Left renal cortex interstitium (tissue), 4 donors: ENCODE measurements at places on chromosomes 2 and 18. TPM values are rescaled to one million over a fixed set of nuclear protein-coding genes. Genes with fewer than 3 reads are reported as not detected.

DNA sequence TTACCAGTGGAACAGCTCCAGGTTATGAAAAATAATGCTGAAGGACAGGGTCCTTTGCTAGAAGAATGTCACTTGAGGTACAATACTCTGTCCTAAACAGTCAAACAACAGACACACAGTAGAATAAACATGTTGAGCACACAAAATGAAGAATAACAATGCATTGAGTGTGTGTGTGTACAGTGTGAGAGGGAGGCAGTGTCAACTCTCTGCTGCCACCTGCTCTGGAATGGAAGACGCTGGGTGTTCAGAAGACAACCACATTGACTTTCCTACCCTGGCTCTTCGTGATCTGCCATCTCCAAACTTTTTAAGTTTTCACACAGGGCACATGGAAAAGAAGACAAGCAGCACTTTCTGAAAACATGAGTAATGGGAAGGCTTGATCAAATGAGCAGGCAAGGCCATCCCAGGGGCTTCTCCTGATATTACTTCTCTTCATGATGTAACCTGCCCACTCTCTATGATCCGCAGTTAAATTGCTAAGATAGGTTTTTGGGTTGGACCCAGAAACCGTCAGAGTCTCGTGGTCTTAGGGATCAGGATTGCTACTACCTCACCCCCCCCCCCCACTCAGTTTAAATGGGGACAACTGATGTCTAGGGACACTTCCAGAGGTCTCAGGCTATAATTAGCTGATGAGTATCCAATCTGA, 533.2 kb upstream of the TNP1 start:
- no peak for DNase-seq

Gene GPD2
- polyA plus RNA-seq: 22.2 TPM

DNA sequence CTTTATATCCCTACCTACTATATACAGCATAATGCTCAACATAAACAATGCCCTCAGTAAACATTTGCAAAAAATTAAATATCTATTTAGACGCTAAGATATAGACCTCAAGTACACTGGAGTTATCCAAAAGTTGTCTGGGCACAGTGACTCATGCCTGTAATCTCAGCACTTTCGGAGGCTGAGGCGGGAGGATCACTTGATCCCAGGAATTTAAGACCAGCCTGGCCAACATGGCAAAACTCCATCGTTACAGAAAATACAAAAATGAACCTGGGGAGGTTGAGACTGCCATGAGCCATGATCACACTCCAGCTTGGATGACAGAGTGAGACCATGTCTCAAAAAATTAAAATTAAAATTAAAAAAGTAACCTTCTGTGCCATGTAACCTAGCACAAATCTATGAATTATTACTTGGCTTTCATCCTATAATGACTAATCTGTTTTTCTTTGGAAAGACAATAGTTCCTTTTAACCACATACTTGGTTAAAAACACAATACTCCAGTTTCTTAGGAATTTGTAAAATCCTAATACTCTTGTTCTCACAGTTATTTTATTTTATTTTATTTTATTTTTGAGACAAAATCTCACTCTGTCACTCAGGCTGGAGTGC, 6.7 kb upstream of the TNFAIP6 start:
- DNase-seq: no peak

GRCh38 chr2:157746234-157746950, 117.7 kb upstream of the ACVR1C start:
- no peak for DNase-seq

Gene ARHGAP28
- 70.9 TPM for polyA plus RNA-seq

DNA sequence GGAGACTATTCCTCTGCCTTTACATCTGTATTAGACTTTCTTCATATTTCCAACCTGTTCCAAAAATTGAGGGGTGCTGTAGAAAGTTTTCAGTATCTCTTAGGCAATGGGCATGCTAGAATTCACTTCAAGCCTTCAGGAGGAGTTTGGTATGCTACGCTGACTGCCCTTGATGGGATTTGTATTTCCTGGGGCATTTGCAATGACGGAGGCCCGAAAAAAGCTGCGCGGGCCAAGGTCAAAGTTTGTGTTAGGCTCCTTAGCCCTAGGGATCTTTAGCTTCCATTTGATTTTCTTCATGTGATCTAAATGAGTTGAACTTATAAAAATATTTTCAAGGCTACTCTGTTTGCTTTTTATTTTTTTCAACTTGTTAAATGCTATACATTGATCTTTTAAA, 5.1 kb downstream of the CPS1 start:
- DNase-seq: no peak

DNA sequence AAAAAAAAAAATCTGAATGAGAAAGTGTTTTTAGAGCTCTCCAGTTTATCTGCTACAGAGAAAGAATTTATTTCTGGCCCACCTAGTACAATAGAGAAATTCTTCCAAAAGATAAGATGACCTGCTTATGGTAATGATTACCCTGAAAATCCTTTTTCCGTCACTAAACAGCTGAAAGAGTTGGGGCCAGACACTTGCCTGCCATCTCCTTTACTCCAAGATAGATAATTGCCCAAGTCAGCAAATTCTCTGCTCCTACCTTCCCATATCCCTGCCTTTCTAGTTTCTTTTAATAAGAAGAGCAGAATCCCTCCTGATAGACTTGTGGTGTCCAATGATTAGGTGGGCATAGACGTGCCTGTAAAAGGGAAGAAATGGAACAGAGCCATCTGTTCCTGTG, 28.1 kb downstream of the EIF4E2 start:
- DNase-seq: no peak

- DNase-seq: no peak
These were observed 13.5 kb upstream of the DOK6 start for GRCh38 chr18:69387186-69387585.

- no peak for DNase-seq
These were observed 68.4 kb downstream of the KIAA2012 start for GRCh38 chr2:202141329-202141947.

Gene WDR7
- 11.8 TPM for polyA plus RNA-seq

Gene VWA3B
- 0.36 TPM for polyA plus RNA-seq

DNA sequence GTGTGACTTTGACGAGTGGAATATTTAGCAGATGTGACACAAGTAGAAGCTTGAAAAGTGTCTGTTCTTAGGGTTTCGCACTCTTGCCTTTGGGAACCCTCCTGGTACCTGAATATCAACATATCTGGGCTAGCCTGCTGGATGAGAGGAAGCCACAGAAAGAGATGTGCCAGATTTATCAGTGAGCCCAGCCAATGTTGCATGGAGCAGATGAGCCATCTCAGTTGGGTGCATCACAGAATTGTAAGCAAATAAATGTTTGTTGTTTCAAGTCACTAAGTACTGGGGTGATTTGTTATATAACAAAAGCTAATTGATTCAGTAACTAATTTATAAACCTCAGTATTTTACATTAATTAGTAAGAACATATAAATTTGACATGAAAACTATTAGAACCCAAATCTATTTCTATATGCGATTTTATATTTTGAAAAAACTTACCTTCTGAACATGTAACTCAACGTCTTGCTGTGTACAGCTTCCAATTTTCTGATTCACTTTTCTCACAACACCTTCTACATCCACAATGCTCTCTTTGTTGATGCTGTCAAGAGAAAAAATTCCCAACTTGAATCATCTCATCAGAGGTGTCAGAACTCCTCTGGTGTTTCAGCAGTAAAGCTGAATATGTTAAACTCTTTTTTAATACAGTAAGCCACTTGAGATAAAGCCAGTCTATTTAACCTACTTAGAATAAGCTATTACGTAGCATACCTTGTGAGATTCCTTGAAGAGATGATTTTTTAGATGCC, 42.3 kb downstream of the DARS1 start:
- no peak for DNase-seq

Gene DTNA
- 18.7 TPM for polyA plus RNA-seq

- DNase-seq: no peak
These were observed 7.2 kb downstream of the SLC66A2 start for GRCh38 chr18:79944126-79944731.

- no peak for DNase-seq
These were observed 36.9 kb downstream of the RIT2 start for GRCh38 chr18:43078478-43079092.

Gene LRP1B
- polyA plus RNA-seq: 0.82 TPM

GRCh38 chr18:42636309-42636708, 479.2 kb downstream of the RIT2 start:
- DNase-seq: no peak

DNA sequence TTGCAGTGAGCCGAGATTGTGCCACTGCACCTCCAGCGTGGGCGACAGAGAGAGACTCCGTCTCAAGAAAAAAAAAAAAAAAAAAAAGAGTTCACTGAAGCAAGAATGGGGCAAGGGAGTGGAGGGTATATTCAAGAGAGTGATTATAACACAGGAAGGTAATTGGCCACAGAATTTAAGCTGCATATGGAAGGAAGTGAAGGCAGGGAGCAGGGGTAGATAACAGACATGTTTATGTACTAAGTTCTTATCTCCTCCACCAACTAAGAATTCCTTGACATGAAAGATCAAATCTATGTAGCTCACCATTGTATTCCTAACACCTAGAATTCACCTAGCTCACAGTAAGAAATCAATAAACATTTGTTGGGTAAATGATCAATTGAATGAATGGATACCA, 37.3 kb downstream of the GKN2 start:
- no peak for DNase-seq

GRCh38 chr2:28528206-28528605, 32.3 kb downstream of the PLB1 start:
- DNase-seq: no peak

DNA sequence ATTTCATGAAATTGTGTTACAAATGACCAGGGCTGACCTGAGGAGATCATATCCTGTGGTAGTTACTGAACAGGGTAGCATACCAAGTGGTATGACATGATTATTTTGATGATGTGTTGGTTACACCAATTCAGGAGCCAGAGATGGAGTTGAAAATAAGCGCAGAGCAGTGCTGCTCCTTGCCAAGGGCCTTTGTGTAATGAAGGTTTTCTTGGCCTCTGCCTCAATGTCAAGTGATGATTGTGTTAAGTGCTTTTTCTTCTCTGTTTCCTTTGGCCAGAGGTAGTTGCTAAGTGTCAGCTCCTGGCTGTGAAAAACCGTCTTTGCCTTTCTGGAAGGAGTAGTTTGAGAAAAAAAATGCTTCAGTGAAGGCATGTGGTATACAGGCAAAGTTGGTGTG, 131.2 kb downstream of the CERS6 start:
- DNase-seq: no peak
